Hypothalamus (tissue), 51 donors: ENCODE measurements at places on chromosomes 7 and 10.

DNA sequence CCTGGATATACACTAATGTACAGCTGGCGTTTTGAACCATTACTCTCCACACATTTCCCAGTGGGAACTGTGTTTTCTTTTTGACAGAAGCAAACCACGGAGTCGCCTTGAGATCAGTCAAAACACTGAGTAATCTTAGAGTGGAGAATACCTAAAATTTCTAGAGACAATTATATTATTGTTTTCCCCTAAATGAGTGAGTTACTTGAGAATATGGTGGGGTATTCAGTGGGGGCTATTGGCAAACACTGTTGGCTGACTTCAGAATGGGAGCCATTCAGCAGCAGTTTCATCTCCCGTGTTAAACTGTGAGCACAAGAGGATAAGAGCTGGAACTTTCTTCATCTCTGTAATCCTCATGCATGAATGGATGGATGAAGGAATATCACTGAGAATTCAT is 6.2 kb downstream of the IL2RA start:
- no peak for DNase-seq

- DNase-seq: no peak
Observed at GRCh38 chr7:156612930-156613329, 27.6 kb upstream of the RNF32 start.

- DNase-seq: no peak
Observed at GRCh38 chr7:17274551-17275245, 23.8 kb upstream of the AHR start.

DNA sequence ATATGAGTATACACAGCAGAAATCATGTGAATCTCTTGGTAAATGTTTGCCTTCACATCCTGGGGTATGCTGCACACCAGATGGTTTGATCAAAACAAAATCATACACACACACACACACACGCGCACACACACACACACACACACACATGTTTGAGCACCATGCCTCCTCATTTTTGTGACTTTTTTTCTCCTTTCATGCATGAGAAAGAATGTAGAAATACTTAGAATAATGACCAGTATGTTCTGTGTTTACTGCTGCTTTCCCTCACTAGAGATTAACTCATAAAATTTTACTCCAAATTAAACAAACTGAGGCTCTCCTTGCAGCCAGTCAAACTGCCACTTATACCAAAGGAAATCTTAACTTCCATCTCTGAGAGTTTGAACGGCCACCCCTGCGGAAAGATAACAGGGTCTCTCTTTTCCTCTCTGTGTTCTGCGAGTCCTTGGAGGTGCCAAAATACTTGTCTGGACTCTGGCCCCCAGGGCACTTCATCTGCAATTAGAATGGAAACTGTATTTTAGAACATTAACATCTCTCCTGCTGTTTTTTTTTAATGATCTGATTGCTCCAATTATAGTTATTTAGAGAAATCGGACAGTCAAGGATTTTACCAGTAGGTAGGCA is 320.8 kb upstream of the NFE2L3 start:
- no peak for DNase-seq

GRCh38 chr10:76735866-76736265 is 901.7 kb downstream of the KCNMA1 start:
- no peak for DNase-seq

DNA sequence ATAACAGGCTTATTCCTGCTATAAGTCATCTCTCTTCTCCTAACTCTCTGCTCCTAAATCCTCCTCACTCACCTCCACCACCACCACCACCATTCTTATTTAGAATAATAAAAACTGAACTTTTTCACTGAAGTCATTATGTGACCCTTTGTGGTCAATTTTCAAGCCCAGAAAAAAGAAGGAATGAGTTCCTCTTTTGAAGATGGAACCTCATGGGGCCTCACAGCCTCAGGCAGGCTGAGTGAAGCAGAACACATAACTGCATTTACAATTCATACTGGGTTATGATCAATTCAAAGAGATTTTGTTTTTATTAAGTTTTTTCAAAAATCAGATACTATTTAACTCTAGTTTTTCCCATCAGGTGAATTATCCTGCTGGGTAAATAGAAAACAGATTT is 29.8 kb downstream of the PNLIPRP3 start:
- DNase-seq: no peak

GRCh38 chr10:32331606-32332005 is 15.4 kb downstream of the EPC1 start:
- no peak for DNase-seq

GRCh38 chr7:44794331-44794730 is 2.1 kb upstream of the PPIA start:
- no peak for DNase-seq

DNA sequence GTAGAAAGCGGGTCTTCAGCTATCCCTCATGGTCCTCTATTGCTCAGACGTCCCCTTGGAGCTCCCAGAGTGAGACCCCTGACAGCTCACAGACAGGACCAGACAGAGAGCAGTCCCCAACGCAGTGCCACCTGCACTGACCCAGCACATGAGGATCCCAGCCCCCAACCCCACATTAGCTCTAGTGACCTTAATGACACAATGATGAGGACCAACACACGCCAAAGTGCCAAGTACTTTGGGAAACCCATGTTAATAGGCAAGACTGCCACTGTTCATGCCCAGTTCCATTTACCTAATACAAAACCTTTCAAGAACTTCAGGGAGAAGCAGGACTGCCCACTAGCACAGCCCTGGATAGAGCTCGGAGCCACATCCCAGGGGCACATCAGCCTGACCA is 5.7 kb upstream of the GRB10 start:
- no peak for DNase-seq

- DNase-seq: no peak
Observed at GRCh38 chr10:110845756-110846620, 25.7 kb upstream of the PDCD4 start.

GRCh38 chr10:122297583-122297982 is 26.5 kb downstream of the BTBD16 start:
- no peak for DNase-seq

DNA sequence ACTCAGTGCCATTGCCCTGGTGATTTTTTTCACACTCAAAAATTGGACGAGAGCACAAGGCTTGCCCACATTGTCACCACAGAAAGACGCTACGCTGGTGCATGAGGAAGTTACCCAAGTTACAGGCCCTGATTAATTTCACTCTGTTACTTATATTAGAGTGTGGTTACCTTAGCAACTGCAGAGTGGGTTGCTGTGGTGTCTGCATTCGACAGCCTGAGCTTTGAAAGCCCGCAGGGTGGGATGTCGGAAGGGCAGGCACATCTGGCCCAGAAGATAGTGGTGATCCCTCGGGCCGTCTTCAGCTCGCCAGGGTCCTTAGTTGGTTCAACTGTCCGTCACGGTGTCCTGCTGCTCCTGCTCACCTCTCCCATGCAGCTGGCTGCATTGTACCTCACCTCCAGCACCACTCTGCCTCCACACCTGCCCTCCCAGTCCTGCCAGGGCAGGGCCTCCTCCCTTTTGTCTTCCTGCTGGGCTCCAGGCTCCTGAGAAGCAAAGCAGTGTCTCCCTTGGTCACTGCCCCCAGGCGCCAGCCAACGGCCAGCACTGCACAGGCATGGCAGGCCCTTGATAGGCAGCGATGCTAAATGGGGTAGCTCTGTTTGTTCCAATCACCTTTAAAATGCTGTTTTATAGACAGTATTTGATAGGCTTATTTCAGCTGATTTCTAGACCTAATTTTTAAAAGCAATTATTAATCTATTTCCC is 167.2 kb downstream of the EBF3 start:
- DNase-seq: no peak

GRCh38 chr7:20035279-20035875 is 181.8 kb downstream of the MACC1 start:
- DNase-seq: no peak

DNA sequence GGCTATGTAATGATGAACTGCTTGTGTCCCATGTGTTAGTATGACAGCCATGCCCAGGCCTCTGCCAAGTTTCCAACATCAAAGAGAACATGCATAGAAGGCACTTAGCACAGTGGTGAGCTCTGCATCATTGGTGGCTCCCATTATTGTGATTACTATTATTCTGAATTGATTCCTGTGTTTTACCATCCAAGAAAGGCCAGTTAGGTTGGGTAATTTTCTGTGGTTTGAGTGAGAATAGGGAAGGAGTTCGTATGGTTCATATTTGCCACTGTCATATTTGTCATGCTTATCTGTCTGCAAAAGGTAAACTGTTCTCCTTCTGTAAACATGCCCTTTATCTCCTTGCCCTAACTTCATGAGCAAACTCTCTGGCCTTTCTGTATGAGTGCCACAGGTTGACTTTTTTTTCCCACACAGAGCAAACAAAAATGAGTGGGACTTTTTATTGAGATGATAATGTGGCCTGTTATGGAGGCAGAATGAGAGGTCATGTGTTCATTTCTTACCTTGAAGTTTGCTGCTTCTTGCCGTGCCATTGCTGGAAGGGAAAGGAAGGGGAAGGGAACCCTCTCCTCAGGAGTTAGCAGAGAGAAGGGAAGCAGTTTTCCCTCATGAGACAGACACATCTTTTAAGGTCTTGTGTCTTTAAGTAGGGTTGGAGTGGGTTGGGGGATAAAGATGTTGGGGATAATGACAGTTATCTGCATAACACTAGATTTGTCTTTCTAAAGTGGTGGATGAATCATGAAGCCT is 301.9 kb downstream of the LRMDA start:
- no peak for DNase-seq

DNA sequence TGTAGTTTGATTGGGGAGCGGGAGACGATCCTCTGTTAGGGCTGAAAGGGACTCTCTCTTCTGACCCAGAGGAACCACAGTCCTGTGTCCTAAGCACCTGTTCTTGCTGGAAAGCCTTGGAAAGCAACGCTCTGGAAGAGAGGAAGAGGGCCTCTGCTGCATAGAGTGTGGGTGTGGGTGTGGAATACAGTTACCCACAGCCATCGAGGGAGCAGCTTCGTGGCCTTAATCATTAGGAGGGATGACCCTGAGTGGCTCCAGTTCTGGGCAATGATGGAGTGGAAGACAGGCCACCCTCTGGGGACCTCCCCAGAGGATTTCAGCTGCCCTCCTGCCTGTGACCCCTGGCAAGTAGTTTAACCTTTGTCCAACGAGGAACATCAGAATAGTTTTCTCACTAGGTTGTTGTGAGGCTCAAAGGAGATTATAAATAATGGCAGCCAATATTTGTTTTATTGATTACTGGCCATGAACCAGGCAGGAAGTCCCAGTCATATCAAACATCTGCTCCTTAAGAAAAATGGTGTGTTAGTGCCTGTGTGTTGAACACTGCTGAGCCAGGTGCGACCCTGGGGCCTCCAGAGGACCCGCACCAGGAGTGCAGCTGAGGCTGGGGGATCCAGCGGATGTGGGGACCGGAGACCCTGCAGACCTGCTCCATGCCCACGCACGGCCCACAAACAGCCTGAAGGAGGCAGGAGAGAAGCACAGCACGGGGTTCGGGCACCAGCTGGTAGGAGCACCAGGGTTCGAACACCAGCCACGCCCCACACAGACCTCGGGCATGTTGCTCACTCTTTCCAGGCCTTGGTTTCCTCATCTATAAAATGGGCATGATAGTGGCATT is 35.6 kb downstream of the FAM241B start:
- DNase-seq: no peak

GRCh38 chr10:131841131-131841660 is 59.6 kb upstream of the PPP2R2D start:
- no peak for DNase-seq

GRCh38 chr7:141698247-141699015 is 3.5 kb downstream of the DENND11 start:
- no peak for DNase-seq

DNA sequence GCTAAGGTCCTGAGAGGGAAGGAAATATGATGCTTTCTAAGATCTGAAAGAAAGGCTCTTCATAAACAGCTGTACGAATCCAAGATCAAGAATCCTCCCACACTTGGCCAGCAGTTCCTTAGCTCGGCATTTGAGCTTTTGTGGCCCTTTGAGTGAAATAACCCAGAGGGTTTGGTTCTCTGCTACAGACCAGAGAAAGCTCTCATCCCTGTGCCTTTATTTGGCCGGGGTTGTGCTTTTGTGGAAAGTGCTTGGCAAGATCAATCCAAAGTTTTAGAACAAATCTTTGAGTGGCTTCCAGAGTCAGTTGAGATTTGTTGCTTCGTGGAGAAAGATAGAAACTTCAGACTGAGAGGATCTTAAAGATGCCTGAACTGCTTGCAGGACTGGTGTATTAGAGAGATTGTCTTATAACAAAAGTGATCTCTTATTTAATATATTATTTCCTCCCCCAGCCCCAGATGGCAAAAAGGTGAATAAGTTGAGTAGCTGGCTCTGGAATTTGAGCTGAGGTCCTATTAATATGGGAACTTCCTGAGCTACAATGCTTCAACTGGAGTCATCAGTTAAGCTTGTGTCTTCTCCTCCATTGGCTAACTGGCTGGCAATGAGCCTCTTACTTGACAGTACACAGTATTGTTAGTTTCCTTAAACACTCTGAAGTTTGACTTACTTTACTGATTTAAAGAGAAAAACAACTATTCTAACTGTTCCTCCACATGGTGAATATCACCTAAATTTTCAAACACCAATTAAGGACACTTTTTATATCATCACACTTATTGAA is 687.3 kb downstream of the MAGI2 start:
- DNase-seq: no peak

DNA sequence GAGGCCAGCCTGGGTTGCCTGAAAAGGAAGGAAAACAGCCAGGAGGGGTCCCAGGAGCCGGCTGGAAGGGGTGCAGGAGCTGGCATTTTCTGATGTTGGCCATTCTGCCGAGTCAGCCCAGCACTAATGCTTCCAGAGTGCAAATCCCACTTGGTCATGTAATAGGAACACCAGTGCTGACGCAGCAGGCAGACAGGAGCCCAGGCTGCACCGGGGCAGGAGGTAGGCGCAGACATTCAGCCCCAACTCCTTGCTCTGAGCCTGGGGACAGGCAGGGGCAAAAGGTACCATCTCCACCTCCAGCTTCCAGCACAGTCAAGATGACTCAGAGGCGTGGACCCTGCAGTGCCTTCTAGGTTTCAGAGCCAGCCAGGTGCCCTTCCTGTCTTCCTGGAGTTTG is 10.2 kb upstream of the YWHAG start:
- no peak for DNase-seq

- DNase-seq: no peak
Observed at GRCh38 chr10:47348138-47348651, at the start of gene RBP3. RBP3 (plus strand) TSS chr10:47348363; CDS start chr10:47348485, 122 bp downstream.

DNA sequence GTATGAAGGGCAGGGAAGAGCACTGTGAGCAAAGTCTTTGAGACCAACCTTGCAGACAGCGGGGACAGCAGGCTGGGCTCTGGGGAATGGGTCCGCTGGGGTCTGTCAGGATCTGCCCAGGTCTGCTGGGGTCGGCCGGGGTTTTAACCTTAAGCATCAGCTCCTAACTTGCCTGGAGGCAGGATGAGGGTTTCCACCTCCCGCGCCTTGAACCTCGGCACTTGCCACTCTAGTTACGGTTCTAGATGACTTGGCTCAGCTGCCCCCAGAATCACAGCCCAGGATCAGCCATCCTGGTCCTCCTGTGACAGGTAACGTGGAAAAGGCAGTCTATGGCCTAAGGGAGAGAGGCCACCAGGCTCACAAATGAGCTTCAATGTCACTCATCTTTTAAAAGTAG is 50.4 kb upstream of the CACUL1 start:
- DNase-seq: no peak
